Astrocyte of the spinal cord (primary cell): ENCODE measurements at places on chromosomes 3 and 15.

- DNase-seq, result no peak
These were observed 20.0 kb downstream of the CERS3 start for GRCh38 chr15:100508641-100509300.

- no peak for DNase-seq
These were observed 4.2 kb downstream of the PRR23B start for GRCh38 chr3:139016430-139017048.

GRCh38 chr3:185595526-185595925 lies 9.4 kb downstream of the SENP2 start:
- DNase-seq, result no peak

DNA sequence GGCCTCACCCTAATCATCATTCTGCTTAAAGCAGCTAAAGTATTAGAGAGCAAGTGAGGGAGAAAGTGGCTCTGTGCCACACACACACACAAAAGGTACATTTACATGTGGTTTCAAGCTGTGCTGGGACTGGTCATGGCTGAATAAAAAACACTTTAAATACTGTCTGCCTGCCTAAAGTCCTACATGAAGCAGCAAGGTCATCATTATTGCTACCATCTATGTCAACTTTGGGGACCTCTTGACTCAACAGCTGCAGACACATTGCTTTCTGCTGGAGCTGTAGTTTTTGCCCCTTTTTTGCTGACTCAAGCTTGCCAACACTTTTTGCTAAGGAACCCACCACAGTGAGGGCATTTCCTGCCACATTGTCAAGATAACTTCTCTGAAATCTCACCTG lies 1237.9 kb downstream of the ROBO2 start:
- DNase-seq, result no peak

GRCh38 chr3:54899273-54899672 lies 28.6 kb downstream of the LRTM1 start:
- no peak for DNase-seq
